ENCODE measurements at places on chromosomes 13 and 19.

GRCh38 chr19:16327169-16327475 is 2.5 kb downstream of the KLF2 start:
- DNase-seq, result no peak

DNA sequence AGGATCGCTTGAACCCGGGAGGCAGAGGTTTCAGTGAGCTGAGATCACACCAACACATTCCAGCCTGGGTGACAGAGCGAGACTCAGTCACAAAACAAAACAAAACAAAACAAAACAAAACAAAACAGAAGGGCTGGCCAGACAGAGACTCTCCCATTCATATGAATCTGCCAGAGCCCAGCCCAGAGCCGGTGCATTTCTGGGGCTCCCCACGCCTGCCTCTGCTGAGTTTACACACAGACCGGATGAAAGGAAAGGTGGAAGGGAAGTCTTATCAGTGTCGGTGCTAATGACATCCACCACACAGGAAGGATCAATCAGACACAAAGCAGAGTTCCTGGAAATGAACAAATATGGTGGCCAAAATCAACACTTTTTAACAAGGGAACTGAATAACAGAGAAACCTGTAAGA is 6.8 kb downstream of the TRAPPC6A start:
- peak; percentile 45 for DNase-seq

DNA sequence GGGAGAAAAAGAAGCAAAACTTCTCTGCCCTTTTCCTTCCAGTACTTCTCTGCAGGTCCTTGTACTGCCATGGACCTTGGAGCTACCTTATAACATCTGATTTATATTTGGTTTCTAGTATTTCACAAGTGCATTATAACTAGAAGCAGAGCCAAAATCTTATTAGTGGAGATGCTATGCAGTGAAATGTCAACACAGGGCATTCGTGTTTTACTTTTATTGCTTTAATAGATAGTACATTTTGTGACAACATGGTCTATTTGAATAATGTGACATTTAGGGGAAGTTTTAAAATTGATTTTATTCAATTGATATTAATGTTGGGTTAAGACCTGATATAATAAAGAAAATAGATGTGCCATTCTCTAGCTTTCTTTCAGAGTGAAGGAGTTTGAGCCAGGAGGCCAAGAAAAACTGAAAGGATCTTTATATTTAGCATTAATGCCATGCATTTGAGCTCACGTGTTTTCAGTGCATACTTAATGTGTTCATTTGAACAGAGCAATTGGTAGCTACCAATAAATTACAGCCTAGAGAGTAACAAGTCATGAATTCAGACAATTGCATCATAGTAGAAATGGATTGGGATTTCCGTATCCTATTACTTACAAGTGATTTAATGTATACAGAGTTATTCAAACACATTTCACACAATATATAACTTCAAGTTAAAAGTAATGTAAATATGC is 863.8 kb downstream of the GPC5 start:
- DNase-seq, result no peak

DNA sequence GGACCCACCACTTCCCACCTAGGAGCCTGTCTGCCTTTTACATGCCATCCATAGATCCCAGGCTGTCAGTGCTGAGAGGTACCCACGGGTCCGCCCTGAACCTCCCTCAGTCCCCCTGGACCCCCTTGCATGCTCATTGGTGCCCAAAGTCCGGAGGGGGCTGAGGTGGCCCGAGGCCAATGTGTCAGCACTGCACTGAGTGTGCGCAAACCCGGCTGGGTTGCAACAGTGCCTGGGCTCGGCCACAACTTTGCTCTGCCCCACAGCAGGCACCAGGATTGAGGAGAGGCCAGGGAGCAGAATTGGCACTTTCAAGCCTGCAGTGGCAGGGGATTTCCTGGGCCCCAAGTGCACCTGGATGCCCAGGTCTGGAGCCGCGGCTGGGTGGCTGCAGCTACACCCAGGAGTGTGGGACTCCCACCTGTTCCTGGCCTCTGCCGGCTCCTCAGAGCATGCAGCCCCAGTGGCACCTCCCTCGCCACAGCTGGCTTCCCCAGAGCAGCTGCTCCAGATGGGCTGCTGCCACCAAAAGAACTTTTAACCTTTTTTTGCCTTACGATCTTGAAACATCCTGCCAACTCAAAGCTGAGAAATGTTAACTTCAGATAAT is 837.0 kb downstream of the SLITRK6 start:
- no peak for DNase-seq

DNA sequence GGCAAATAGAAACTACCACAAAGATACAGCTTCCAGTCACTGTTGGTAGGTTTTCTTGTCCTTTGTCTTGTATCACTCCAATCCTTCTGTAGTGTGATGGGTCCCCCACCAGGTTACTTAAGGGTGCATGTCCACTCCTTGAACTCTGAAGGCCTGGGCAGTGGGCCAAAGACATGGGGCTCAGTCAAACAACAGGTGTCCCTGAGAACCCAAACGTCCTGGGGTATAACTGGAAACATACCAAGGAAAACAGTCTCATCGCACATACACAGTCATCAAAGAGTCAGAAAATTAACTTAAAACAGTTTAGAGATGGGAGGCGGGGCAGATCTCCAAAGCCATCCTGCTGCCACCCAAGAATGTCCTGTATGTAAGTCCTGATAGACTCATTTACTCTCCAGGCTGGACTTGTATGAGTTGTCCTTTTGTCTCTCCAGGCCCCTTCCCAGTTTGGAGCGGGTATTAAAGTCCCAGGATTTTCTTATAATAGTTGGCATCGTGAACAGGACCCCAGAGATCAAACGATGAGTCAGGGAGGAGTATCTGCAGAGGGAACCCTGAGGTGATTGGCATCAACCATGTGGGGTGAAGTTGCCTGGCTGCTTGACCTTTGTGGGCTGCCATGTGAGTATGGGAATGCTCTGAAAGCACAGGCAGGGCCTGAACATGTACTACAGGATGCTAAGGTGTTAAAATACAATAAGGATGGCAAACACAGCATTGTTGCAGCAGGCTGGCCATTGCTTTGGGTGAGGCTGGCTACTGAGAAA is 613.2 kb upstream of the KLF12 start:
- no peak for DNase-seq

GRCh38 chr13:42525035-42525504 is 48.9 kb upstream of the TNFSF11 start:
- DNase-seq, result no peak

Data from activated T-helper 1 cell treated with anti-CD3 and anti-CD28 coated beads, Interleukin-12 subunit alpha, Interleukin-12 subunit beta, Interleukin-2, Interleukin-4 antibody, amounts not matched to agents 30 ng/mL and 10 ng/mL and 1 ng/mL, durations not matched to agents 14 hours and 24 hours and 36 hours (primary cell).